AML-193 (cell line): ENCODE measurements at places on chromosomes 2 and 18.

DNA sequence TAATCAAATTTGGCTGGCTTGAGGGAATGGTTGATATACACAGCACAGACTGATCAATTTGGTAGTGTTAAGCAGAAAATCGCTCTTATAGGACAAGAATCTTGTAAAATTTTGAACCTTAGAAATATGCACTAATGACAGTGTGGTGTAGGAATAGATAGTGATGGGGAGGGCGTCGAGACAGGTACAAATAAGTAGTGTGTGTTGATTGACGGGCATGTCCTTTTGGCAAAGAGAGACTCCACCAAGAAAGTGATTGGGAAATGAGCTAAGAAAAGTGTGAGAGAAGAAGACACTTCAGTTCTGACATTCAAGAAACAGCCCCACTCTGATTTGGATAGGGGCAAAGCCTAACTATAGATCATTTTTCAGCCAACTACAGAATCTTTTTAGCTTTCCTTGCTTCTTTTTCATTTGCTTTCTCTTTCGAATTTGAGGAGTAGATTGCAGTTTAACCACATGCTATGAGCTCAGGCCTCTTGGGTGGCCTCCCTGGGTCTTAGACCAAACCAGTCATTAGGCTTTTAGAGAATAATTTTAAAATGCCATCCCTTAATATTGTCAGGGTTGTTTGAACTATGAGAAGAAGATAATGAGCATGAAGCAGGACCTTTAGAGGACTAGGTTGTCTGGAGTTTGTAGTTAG lies 127.1 kb downstream of the CERS6 start:
- DNase-seq: no peak

DNA sequence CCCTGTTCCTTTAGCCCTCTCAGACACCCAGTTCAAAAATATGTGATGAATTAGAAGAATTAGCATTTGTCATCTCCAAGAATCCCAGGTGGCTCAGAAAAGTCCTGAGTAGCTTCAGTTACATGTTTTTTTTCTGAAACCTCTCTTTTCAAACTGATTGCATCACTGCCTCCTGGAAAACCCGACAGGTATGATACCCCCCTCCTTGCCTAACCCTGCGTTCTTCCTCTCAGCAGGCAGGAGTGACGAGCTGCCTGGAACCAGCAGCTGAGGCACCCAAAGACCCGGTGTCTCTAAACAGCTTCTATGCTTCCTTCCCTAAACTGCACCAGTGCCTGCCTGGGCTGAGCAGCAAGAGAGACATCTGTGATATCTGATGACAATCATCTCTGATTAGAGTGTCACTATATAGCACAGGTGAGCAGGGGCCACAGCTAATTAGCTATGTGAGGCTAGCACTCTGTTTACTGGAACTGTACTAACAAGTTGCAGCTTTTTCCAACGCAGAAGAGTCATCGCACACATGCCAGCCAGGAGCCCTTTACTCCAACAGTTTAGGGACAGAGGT lies 376.4 kb upstream of the ATP5MC3 start:
- no peak for DNase-seq

DNA sequence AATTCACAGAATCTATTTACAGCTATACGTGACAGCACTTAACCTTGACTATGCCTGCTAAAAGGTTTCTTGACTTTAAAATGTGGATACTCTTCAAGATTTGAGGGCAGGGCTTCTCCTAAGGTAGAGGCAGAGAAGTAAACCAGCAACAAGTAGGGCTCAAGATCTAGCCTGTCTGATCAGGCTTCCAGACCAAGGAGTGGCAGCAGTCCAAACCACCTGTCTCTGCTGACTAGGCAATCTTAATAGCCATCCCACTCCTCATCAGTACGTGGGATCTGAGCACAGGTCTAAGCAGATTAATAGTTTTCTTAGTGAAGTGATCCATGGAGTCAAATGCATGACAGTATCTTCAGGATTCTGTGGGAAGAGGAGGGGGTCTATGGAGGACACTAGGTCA lies 100.4 kb downstream of the GPD2 start:
- no peak for DNase-seq

DNA sequence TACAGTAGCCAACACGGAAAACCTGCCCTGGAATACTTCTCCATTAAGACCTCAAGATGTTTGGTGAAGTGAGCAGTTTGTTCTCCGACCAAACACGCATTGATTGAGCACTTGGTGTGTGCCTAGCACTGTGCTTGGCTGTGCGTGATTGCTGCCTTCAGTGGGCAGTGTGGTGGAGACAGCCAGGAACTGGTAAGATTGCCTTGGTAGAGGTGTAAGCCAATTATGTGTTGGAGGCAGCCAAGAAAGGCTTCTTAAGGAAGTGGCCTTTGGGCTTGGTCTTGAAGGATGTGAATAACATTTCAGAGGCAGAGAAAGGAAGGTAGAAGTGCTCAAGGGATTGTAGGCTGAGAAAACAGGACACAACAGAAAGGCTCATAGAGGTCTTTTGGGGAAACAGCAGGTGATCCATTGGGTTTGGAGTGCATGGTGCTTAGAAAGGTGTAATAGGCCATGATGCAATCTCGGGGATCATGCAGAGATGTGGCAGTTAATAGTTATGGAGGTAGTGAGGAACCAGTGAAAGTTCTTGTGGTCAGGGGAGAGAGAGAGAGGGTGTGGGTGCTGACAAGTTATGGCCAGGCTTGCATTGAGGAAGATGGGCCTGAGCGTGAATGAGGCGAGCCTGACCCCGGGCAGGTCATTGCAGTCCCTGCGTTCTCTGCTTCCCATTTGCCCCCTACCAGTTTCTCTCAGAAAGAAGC lies 6.3 kb downstream of the B3GNT2 start:
- DNase-seq: peak; percentile 39

DNA sequence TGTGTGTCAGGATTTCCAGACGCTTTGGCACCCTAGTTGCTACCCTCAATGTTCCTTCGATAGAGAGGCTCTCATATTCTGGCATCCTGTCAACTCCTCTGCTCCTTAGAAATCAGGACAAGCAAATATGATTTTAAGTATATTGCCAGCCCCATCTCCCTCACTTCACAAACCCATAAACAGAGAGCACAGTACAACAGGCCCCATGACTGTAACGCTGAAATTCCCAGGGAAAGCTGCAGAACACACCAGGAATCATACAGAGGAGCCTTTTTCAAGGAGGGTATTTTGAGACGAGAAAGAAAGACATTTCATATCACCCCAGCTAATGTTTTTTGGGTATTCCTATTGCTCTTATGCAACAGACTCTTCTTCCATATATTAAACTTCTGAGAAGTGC lies 162.9 kb downstream of the NAPG start:
- DNase-seq: no peak

DNA sequence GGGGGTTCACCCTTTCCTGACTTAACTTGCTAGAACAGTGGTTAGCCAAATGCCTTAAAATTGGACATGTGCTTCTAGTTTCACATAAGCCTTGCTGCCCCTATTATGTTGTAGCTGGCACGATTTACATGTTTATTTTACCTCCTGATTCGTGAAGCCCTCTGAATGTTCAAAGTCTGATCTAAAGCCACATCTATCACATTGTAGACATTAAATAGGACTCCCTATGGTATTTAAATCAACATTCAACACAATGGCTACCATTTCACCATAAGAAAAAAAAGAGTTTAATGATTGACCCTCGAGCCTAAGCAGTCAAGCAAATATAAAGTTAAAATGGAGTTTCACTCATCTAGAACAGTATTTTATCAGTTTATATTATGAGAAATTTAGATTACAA lies 151.5 kb downstream of the GULP1 start:
- no peak for DNase-seq

DNA sequence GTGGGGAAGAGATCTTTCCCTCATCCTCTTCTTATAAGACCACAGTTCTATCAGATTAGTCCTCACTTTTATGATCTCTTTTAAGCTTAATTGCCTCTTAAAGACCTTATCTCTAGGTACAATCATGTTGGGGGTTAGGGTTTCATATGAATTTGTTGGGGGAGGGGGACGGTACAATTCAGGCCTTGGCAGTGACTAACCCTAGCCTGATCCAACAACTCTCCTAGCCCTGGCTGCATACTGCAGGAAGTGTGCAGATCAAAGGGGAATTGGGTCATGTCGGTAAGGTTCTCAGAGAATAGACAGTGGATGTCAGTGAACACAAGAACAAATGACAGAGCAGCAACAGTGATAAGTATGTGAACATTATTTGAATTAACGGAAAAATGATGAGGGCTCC lies 16.4 kb downstream of the CAPN13 start:
- no peak for DNase-seq

DNA sequence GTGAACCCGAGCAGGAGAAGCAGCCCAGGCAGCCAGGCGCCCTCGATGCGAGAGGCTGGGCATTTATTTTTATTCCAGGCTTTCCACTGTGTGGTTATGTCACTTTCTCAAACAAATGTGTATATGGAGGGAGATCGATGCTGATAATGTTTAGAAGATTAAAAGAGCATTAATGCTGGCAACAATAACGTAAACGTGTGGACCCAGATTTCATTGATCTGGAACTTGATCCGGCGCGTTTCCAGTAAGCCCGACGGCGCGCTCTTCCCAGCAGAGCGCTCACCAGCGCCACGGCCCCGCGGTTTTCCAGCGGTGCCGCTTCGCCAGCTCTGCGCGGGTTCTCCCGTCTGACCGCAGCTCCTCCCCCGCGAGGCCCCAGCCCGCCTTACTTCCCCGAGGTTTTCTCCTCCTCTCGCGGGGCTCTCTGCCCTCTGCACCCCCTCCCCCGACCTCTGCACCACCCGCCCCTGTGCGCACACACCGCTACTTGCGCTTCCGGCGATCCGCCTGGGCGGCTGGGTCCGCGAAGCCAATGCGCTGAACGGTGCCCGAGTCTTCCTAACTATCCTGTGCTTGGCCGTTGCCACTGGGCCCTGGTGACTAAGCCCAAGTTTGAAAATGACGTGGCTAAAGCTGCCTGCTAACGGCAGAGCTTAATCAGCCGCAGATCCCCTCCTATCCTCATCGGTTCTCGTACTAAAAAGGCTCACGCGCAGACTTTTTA lies 6.1 kb downstream of the ONECUT2 start:
- DNase-seq: no peak

GRCh38 chr18:38957736-38958135 lies 1392.1 kb upstream of the CELF4 start:
- no peak for DNase-seq

- peak; percentile 19 for DNase-seq
Observed at GRCh38 chr2:26018184-26019055, 15.5 kb upstream of the RAB10 start.

- no peak for DNase-seq
Observed at GRCh38 chr2:59389240-59389639, 1148.1 kb upstream of the FANCL start.

DNA sequence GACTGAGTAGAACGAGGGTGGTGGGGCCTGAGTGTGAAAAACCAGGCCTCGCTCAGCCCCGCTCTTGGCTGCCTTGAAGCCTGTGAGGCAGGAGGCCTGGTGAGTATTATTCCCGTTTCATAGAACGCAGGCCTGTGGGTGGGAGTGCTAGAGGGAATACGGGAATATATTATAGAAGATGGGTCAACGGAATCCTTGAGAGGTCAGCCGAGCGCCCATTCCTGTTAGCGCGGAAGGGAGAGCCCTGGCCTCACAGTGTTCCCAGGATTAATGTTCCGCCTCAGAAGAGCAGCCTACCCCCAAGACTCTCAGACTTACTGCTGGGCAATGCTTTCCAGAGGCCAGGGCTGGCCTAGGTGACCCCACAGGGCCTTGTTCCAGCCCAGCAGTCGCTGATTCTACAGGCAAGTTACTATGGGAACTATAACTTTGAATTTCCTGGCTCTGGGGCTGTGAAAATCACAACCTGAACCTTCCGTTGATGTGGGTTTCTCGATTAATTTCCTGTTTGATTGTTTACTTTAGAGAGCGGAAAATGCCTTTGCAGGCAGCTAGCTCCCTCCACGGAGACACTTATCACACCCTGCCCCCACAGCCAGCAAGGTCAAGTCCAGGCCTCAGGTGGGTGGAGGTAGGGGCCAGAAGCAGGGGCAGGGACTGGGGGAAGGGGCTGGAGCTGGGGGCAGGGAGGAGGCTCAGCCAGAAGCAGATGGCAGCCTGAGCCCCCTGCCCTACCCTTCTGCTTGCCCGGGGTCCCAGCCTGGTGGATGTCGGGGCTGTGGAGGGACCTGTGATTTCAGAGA lies 108.3 kb downstream of the SMAD7 start:
- DNase-seq: no peak

DNA sequence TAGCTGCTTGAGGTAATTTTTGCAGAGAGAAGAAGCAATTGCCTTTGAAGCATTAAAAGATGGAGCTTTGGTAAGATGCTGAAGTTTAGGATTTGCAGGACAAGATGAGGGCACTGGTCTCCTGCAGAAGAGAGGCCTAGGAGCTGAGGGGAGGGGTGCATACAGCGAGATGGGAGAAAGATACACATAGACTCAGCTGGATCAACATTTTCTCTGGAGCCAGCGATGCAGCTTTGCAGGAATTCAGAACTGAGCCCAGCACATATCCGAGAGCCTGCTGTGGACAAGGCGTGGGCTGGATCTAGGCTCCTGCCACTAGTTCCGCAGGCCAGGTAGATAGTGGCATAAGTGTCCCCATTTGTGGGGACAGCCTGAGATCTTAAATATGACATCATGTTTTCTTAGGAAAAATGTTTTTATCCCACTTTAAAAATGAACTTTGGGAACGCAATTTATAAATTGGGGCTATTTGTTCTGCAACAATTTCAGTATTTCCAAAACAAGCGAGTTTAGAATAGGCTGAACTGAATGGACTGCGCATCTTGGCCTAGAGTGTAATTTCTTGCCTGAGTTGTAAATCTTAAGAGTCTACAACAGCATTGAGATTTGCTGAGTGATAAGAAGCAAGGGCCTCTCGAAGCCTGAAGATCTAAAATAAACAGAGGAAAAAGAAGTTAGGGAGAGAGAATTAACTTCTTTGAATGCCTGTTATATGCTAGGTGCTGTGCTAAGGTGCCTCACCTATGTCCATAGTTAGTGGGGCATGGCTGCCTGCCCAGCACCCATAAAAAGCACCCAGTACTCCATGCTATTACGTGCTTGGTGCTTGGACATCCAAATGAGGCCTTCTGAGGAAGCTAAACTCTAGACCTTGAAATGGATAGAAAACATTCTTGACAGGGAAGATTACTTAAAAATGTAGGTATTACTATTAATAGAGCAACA lies 17.3 kb downstream of the GRHL1 start:
- no peak for DNase-seq

DNA sequence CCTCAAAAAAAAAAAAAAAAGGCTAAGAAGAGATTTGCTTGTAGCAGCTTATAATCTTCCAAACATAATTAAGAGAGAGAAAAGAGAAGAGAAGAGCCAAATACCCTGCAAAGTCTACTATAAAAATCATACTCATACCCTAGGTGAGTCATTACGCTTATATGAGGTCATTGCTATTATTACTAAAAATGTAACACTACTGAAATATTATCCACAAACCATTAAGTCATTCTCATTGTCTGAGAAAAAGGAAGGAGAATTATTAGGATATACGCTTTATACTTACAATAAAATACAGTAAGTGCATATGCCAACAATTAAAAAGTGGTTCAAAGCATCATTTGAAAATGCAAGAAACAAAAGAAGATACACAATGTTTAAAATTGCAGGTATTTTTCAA lies 66.5 kb downstream of the COLEC12 start:
- no peak for DNase-seq

GRCh38 chr2:169107645-169108044 lies 38.3 kb downstream of the DHRS9 start:
- peak; percentile 27 for DNase-seq
